ENCODE measurements at places on chromosomes 7 and 10.
A peak's percentile ranks its signal among the peaks of the same experiment; 100 is the strongest.

DNA sequence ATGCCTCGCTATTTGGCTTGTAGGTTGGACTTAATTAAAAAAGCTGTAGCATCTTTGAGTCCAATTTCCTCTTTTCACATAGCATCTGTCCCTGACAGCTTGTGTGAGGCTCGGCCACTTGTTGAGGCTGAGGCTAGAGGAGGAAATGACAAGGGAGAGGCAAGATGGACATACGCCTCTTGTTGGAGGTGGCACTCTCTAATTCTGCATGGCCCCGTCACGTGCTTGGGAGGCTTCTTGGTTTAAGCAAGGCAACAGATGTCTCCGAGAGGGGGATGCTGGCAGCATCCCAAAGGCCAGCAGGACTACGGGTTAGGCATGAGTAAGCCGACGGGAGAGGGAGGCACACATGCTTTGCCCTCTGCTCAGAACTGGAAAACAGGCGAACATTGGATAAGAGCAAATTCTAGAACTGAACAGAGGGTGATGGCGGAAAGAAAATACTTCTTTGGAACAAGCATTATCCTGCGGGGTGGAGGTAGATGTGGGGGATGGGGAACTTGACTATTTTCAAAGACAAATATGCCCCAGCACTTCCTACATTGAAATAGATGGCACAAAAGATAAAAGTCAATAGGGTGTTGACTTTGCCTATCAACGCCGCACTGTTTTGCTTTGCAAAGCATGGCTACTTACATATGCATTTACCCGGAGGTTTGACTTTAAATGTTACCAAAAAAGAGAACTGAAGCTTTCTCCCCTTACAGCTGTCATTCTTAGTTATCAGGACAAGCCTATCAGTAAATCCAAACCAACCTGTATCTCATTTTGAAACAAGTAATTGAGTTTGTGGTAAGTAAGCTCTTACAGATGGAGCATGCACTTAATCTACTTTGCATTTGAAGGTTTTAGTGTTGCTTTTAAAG, 94.8 kb downstream of the CHN2 start:
- DNase-seq = peak; percentile 20

- no peak for DNase-seq
These were observed 5.8 kb upstream of the ZNF22 start for GRCh38 chr10:44994752-44995530.

DNA sequence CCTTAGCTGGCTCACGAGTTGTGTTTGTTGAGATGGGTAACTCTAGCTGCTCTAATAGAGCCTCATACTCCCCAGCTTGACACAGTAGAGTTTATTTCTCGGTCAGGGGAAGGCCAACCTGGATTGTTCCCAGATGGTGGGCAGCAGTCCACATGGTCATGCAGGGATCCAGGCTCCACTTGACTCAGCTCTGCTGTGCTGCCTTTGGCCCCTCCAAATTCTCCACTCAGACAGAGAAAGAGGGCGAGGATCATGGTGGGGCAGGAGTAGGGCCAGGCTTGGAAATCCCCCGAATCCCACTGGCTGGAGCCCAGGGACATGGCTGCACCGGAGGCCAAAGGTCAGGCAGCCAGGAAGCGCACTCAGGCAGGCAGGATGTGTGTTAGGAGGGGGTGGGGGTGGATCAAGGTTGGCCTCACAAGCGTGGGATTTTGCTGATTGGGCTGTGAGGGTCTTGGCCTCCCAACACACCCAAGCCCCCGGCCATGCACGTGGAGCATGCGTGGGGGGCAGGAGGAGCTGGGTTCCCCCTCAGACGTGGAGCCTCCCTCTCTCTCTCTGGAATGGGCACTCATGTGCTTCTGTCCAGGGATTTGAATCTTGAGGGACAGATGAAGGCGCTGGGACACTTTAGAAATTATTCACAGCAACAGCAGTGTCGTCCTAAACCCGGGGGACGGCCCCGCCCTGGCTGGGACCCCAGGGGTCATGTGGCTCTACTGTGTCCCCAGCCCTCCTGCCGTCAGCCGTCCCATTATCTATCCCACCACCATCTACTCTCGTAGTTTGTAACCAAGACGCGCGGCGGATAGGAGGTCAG, 44.8 kb downstream of the PDGFA start:
- no peak for DNase-seq

DNA sequence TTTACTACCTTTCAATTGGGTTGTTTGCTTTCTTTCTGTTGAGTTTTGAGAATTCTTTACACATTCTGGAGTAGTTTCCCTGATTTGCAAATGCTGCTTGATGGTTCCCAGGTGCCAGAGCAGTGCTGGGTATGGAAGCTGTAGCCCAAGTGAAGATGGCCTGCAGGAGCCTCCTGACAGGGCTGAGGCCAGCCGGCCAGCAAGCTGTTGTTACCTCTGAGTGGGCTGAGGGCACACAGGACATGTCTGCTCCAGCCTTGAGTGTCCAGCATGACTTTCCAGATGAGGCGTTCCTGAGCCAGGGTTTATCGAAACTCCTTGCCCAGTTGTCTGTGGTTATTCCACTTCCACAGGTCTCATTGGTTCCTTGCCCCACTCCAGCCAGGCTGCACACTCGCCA, 164.6 kb upstream of the TNS3 start:
- no peak for DNase-seq

GRCh38 chr10:22259280-22259679, 41.5 kb upstream of the EBLN1 start:
- no peak for DNase-seq

DNA sequence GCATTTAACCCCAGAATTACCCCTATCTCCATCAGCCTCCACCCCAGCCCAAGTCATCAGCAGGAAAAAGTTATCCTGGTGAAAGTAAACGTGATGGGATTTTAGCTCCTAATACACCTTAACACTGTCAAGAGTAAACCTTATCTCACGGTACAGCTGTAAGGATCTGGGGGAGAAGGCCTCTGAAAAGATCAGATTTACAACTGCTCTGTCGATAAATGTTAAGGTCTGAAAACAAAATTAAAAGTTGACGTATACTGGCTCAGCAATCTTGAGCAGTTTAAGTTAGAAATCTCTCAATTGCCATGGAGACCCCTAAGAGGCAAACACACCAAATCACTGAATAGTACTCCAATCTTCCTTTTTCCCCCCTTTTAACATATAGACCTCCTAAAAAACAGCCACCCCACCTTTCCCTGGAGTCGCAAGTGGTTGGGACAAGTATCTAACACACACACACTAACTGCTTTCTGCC, 6.1 kb downstream of the SKAP2 start:
- DNase-seq = no peak

- no peak for DNase-seq
These were observed 23.0 kb downstream of the WAPL start for GRCh38 chr10:86498598-86498997.

GRCh38 chr7:115417662-115418061, 495.8 kb downstream of the MDFIC start:
- DNase-seq = no peak

- DNase-seq = no peak
These were observed 53.0 kb upstream of the INSIG1 start for GRCh38 chr7:155244675-155245074.

- no peak for DNase-seq
These were observed 180.3 kb upstream of the PLXNA4 start for GRCh38 chr7:132756484-132756990.

- no peak for DNase-seq
These were observed 179.9 kb upstream of the MBL2 start for GRCh38 chr10:52952391-52953055.

DNA sequence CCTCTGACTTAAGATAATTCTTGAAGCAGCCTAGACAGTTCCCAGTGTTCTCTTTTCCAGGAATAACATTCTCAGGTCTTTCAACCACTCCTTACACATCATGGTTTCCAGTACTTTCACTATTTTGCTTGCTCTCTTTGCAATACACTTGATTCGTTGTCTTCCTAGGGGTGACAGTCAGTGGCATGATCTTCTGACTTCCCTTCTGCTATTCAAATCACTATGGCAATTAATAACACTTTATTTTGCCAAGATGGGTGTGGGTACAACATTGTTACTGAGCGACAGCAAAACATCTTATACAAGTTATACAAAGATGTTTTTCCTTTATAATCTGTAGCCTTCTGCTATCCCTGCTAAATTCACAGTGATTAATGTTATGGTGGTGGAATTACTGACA, 15.3 kb downstream of the ARL3 start:
- no peak for DNase-seq

GRCh38 chr7:155258226-155258560, 39.5 kb upstream of the INSIG1 start:
- DNase-seq = no peak

DNA sequence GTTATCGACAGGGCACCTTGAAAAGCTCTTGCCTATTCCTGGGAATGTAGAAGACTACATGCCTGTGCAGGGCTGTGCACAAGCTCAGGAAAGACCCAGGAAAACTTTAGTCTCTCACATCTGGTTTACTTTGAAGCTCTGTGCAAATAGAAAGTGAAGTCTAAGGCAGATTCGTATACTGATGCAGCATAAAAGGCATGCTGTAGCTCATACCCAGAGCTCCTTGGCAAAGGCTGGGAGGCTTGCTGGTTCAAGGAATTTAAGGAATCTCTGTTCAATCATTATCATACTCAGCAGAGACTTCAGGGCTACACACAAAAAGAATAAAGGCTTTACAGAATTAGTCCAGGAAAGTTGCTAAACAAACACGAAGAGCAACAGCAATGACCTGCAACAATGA, 192.0 kb downstream of the OTUD1 start:
- DNase-seq = no peak

- DNase-seq = no peak
These were observed 75.9 kb downstream of the HIBADH start for GRCh38 chr7:27586825-27587224.

DNA sequence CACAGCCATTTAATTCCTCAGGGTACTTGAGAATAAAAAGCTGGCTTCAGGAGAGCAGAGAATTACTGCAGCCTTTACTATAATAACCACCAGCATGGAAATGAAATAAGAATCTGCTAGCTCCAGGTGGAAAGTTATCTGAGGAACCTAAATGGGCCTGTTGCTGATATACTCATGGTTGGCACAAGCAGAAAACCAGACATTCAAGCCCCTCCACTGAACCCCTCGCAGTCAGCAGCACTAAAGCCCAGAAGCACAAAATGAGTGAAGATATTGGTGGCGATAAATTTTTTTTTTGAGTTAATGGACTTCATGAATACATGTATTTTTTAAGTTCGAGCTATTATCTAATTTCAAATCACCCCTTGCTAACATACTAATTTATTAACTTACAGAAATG, 303.9 kb upstream of the NRP1 start:
- no peak for DNase-seq

DNA sequence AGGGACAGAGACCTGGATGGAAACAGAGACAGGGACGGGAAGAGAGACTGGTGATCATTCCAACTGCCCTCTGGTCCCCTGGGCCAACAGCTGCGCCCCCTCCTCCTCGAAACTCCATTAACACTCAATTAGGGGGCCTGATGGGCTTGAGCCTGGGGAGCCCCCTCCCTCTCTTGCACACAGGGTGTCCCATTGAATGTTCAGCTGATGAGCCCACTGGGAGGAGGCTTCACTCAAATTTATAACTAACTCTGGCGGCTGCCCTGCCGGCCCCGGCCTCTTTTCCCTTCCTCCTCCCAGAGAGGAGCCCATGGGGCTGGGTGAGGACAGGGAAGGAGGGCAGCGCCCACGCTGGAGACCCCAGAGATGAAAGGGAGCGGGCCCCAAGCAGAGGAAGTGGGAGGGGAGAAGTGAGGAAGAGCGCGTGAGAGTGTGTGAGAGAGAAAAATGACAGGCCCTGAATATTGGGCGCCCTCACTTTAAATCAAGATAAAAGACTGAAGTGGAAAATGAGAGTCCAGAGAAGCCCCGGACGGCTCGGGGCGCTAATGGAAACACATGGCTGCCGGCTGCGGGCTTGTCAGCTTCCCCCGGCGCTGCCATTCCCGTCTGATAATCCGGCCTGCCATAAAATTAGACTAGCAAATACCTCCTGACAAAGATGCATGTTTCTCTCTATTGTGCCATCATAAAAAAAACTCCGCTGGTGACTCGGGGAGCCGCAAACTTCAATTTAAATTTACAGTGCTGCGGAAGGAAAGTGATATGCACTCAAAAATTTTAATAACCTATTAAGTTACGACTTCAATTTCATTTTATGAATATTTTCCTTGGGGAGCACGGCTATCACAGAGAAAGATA, 58.0 kb upstream of the PAX2 start:
- no peak for DNase-seq
